ENCODE measurements at places on chromosomes 2 and 18.

- DNase-seq: no peak
Measured at GRCh38 chr18:5995626-5996025, 100.3 kb upstream of the TMEM200C start.

- no peak for DNase-seq
Measured at GRCh38 chr2:152501666-152502065, 166.7 kb downstream of the FMNL2 start.

DNA sequence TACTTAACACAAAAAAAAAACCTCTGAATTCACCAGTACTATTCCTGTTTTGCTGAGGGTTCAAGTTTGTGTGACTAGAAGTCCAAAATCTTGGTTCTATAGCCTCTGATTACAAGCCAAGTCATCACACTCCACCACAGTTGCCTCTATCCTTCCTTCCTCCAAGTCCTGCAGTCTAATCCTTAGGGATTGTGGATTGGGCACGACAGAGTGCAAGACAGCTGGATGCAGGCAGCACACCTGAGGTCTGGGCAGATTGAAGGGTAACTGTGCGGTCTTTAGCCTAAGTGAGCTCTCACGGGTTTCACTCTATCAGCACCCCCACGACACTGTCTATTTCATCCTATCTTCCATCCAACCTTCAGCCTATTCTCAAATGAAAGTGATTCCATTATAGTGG is 299.4 kb upstream of the ID2 start:
- no peak for DNase-seq

- no peak for DNase-seq
Measured at GRCh38 chr2:205954707-205955106, 131.3 kb downstream of the INO80D start.

GRCh38 chr2:208485390-208485789 is 78.8 kb downstream of the PTH2R start:
- no peak for DNase-seq

GRCh38 chr2:16303273-16303577 is 362.4 kb downstream of the CYRIA start:
- no peak for DNase-seq

- no peak for DNase-seq
Measured at GRCh38 chr2:189444322-189444721, 3.0 kb downstream of the WDR75 start.

DNA sequence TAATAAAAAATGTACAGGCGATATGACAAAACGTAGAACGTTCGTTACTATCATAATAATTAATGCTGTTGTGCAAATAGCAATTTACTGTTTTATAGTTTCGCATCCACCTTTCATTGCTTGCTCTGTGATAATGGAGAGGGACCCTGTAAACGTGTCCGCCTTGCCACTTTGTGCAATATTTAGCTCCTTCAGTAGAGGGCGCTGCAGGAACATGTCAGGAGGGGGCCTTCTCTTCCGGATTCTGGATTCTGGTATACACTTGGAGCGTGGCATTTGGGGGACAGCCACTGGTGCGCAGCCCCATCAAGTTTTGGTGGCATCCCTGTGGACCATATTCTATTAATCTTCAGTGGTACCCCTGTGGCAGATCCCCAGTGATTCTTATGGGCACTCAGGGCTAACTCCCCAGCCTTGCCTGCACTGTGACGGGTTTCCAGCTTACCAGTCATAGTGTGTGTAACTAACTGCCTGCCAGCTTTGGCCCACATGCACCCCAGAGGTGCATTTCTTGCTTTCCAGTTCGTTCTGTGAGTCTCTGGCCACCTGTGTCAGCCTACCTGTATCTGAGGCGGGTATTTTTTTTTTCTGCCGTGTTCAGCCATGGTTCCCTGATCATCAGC is 140.3 kb downstream of the CYRIA start:
- DNase-seq: no peak

GRCh38 chr2:99348173-99348572 is 11.0 kb downstream of the EIF5B start:
- no peak for DNase-seq

- DNase-seq: no peak
Measured at GRCh38 chr2:85593023-85593422, 2.5 kb upstream of the RNF181 start.

DNA sequence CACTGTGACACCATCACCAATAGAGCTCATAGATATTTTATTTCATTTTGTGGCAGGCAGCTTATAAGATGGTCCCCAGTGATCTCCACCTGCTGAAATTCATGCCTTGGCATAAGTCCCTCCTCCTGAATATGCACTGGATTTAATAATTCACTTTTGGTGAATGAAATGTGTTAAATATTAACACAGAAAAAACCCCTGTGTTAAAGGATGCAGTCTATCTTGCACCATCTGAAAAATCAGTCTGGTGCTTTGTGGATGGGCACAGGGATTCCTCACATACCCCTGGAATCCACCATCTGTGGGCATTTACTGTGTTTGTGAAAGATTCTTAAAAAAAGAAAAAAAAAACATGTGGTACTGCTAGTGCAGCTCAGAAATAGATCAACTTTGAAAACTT is 26.1 kb upstream of the WIPF1 start:
- no peak for DNase-seq

DNA sequence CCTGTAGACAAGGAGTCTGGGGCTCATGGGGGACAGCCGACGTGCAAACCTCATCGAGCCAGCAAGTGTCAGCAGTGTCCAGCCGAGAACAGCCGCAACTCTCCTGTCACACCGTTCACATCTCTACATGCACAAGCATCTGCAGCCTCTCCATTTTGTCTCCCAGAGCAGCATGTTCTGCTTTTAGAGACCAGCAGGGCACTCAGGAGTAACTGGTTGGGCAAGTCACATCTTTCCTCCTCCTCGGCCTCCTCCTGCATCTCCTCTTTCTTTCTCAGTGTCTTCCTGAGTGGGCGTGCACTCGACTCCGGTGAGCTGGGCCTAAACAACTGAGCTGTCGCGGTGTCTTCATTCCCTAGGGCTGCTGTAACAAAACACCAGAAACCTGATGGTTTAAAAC is 249.9 kb downstream of the SH3BP4 start:
- no peak for DNase-seq

GRCh38 chr2:11177871-11178690 is 22.8 kb downstream of the SLC66A3 start:
- no peak for DNase-seq

DNA sequence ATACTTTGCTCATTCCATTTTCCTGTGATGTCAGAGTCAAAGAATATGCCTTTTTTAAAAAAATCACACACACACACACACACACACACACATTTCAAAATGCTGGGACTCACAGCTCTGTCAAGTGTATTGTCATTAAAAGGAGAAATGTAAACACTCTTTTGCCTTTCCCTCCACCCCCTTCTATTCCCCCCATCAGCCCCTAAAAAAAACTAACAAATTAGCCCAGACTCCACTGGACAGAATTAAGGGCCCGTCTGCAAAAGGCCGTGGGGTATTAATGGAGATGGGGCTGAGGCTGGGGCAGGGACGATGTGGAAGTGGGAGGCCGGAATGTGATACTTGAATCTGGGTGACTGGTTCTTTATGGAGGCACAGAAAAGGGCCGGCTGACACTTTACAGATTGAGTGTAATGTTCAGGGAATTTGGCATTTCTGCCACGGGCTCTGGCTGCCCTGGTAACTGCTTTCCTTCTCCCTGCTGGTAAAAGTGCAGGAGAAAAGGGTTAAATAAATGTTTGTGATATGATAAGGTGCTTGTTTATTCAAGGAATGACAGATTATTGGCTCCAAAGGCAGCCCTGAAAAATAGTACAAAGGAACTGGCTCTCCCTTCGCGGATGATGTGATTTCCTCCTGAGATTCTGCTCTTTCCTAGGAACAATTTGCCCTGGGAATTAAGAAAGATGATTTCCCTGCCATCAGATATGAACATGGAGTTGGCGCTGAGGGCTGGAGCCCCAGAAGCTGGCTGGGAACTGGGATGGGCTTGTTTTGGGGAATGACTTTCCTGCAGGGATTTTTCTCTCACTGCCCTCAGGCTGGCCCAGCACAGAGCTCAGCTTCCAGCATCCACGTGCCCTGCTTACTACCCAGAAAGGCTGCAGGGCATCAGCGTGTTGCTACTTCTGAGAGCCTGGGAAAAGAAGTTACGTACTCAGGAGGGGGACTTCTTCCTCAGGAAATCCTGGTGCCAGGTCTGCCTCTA is 52.8 kb upstream of the CTAGE1 start:
- no peak for DNase-seq

DNA sequence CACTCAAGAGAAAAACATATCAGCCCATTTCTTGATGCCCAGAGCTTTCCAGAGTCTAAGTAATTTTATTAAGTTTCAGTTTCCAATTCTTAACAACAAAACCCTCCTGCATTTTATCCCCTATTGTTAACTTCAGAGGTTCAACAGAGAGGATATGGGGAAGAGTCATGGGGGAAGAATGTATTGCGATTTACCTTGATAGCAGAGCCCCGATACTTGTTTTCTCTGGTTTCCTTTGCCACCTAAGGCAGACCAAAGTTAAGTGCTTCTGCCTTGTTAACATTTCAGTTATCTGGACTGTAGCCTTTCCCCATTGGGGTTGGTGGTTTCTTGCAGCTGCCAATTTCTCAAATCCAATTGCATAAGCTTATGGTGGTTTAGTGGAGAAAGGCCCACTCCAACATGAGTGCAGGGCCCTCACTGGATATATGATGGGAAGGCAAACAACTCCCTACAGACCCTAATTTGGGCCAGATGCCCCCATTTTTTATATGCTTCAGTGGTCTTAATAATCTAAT is 82.0 kb upstream of the ITGB6 start:
- DNase-seq: no peak

DNA sequence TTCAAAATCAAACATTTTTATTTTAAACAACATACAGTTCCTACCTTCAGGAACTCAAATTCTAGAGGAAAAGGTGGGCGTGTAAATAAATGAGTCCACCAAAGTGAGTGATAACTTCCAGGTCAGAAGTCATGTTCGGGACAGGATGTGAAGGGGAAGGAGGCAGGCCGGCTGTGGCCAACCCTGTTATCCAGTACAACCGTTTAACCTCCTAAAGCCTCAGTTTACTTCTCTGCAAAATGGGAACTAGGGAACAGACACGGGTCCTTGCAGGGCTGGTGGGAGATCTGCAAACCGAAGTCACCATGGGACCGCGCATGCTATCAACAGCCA is 373 bp downstream of the EIPR1 start:
- DNase-seq: no peak

GRCh38 chr18:23238152-23238531 is 102.9 kb downstream of the CABLES1 start:
- DNase-seq: no peak

DNA sequence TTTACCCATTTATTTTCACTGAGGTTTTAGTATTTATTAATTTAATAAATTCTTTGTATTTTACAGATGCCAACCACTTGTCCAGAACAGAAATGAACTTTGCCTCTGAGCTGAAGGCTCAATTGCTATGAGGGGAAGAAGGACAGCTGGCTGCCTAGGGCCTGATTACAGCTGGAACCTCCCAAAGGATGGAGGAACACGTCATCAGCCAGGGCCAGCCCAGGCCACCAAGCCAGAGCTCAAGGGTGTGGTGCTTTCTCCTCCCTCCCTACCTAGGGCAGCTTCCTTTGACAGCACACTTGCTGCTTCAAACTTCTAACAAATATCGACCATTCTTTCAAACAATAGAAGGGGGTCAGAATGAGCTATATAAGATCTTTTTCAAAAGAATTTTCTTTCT is 19.7 kb upstream of the RIOK3 start:
- DNase-seq: no peak

DNA sequence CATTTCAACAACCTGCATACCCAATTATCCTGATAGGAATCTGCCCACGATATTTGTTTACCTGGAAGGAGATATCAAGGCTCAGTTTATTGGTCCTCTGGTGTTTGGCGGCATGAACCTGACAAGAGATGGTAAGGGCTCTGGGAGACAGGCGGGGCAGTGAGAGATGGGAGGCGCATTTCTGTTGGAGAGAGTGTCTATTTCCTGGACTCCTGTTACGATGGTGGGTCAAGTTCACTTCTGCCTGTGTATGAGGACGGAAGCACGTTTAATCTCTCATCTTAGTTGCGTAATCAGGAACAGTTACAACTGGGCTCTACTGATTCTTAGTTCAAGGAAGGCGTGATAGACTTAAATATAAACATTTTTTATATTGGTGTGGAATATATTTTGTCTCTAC is 8.9 kb downstream of the PDCL3 start:
- no peak for DNase-seq

DNA sequence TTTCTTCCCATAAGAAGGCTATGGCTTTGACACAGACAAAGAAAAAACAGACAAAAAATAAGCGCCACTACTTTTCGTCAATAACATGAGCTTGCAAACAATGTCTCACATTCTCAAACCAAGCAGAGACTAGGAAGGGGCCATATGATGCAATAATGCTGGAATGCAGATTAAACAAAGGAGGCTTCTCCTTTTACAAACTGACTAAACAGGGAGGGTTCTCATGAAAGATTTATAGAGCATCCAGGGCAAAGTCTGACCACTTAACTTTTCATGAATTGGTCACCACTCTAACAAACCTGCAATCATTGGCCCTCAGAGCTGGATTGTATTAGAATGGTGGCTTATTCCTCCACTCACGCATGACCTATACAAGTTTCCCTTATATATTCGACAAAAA is 663.3 kb upstream of the CHAC2 start:
- DNase-seq: no peak

DNA sequence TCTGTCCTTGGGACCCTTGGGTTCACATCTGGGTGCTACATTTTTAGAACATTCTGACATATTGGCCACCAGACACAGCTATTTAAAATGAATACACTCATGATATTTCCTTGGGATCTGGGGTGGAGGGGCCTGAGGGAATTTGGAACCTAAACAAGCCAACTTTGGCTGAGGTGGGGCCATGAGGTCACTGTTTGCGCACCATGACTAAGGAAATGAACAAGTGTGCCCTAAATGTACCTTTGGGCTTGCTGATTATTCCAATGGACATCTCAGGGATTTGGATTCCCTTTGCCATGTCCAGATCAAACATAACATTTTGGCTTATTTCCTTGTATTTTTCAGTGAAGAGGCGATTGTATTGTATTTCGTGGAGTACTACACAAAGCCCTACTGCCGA is 80.5 kb upstream of the SEC11C start:
- no peak for DNase-seq

DNA sequence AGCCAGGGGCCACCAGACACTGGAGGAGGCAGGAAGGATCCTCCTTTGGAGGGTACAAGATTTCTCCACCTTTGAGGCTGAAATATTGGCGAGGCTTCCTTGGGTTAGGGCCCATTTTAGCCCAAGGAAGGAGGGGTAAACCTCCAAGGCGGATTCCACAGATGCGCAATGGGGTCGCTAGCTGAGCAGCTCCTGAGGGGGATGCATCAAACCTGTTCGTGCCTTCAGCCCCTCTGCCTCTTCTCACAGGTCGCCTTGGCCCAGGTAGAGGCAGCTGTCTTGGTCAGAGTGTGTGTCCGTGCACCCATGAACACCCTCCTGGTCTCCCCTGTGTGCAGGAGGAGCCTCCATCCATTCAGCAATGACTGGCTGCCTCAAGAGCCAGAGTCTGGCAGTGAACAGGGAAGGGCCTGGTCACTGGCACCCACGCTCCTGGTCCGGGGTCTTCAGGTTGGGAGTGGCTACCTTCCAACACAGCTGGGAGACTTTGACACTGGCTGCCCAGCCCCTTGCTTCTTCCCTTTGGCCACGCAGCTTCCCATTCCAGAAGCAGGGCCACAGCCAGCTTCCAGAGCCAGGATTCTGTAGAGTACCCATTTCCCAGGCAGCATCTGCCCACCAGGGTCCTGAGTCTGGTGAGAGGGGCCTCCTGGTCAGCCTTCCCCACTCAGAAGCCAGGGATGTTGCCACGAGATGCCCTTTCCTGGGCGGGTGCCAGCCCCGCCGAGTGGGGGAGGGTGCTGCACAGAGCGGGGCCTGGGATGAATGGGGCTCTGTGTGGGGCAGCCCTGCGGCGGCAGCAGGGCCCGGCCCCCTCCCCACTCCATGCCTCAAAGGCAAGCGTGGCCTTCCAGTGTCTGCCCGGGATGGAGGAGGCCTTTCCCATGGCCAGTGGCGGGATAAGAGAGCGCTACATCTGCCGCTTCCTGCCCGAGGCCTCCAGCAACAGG is 95.8 kb upstream of the GPC1 start:
- no peak for DNase-seq
